Upper lobe of left lung (tissue), 6 donors: ENCODE measurements at places on chromosomes 7 and 10. TPM values are rescaled to one million over a fixed set of nuclear protein-coding genes. Genes with fewer than 3 reads are reported as not detected.

- DNase-seq = no peak
Measured at GRCh38 chr7:103902917-103903316, 86.5 kb downstream of the RELN start.

The SERPINE1 gene
- total RNA-seq = 28.7 TPM

The DLX6 gene
- total RNA-seq = not detected

GRCh38 chr7:90720984-90721760 is 125.1 kb downstream of the CDK14 start:
- no peak for DNase-seq

The BICC1 gene
- 10.5 TPM for total RNA-seq

The CYP26A1 gene
- total RNA-seq = not detected

- DNase-seq = no peak
Measured at GRCh38 chr7:121515630-121516401, 119.7 kb upstream of the FAM3C start.

The ADCY1 gene
- 1.6 TPM for total RNA-seq

DNA sequence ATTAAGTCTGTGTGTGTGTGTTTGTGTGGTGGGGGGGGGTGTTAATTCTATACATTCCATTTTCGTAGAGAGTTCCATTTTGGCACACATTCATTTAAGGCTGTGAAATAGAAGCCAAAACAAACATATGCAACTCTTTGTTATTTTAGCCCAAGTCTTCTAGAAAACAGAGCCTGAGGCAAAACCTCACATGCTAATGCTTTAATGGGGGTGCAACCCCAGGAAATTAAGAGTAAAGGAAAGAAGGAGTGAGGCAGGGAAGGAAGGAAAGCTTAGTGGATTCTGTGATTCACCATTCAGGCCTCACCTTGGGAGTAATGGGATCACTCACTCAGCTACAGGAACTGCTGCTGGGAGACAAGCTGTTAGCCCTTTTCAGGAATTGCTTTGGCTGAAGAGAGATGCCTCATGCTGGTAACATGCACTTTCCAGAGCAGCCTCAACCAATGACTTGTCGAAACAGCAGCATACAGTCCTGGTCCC is 73.0 kb upstream of the CTTNBP2 start:
- no peak for DNase-seq

DNA sequence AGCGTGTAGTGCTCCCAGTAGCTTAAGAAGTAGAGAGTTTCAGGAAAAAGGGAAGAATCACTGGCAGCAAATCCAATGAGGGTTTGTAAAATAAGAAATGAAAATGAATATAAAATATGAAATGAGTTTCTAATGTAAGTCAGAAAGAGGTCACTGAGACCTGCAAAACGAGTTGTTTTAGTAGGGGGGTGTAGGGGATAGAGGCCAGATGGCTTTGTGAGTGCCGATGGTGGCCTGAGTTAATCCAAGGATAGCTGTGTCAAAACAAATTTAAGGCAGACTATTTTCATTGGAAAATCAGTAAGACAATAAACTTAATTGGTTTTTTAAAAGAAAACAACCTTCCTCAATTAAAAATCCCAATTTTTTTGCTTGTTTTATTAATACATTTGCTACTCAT is 745 bp upstream of the ASB15 start:
- no peak for DNase-seq

The SYT15 gene
- total RNA-seq = 23.9 TPM

The GPRIN2 gene
- total RNA-seq = 58.4 TPM

- DNase-seq = no peak
Measured at GRCh38 chr7:116517626-116518025, 7.2 kb upstream of the CAV1 start.

GRCh38 chr10:75043256-75044131 is 68.0 kb upstream of the SAMD8 start:
- DNase-seq = no peak

DNA sequence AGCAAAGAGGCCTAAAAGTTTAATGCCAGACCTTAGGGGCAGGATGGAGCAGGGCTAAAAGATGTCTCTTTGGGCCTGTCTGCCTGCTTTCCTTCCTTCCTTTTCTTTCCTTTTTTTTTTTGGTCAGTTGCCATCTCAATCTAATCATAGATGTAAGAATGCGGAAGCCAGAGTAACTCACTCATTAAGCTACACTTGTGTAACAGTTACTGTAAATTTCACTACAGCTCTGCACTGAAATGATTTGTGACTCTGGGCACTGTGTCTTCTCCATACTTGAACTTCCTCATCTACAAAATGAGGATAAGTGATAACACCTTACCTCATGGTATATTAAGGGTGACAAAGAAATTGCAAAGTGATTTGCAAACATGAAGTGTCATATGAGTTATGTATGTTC is 75.5 kb upstream of the AGK start:
- no peak for DNase-seq

- DNase-seq = peak; percentile 66
Measured at GRCh38 chr10:26725837-26726727, 28.6 kb downstream of the PDSS1 start.

DNA sequence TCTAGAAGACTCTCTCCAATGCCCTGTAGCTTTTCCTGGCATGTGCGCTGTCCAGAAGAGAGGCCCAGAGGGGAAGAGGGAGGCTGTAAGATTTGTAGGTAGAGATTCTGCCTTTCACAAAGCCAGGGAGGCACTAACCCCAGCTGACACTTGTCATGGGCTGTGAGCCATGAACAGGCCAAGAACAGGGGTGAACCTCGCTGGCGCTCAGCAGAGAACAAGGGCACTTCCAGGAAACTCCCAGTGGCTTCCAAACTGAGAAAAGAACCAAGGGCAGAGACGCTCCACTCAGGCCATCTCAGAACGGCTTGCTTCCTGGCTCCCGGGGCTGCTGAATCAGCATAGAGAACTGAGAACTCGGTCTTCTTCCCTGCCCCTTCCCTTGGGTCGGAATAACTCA is 257.8 kb upstream of the ZNF32 start:
- DNase-seq = no peak

The MMP21 gene
- 0.13 TPM for total RNA-seq

DNA sequence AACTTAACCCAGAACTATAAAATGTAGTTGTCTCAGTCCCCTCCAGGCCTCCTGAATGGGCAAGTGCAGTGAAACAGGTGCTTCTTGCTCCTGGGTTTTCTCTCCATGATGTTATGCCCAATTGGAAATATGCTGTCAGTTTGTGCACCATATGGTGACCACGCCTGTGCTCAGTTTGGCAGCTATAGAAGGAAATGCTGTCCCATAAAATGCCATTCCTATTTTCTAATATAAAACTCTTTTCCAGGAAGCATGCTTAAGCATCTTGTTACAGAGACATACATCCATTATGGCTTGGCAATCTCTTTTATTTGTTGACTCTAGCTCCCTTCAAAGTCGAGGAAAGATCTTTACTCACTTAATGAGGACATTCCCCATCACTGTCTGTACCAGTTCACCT is 45.2 kb downstream of the FGFBP3 start:
- no peak for DNase-seq

DNA sequence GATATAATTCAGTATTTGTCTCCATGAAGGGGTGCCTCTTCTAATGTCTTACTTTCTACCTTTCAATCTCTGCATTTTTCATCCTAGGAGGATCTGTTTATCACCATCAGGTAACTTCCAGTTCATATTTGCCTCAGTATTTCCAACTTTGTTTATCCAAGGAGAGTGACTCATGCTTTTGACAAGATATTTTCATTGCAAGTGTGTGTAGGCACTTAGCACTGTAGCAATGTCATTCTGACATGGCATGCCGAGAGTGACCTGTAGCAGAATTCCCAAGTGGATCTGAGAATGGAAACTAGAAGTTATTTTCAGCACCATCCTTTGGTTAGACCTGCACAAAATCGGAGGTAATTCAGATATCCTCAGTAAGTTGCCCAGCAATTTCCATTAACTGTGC is 129.9 kb downstream of the INHBA start:
- no peak for DNase-seq

The TCAF2 gene
- total RNA-seq = 5.4 TPM

DNA sequence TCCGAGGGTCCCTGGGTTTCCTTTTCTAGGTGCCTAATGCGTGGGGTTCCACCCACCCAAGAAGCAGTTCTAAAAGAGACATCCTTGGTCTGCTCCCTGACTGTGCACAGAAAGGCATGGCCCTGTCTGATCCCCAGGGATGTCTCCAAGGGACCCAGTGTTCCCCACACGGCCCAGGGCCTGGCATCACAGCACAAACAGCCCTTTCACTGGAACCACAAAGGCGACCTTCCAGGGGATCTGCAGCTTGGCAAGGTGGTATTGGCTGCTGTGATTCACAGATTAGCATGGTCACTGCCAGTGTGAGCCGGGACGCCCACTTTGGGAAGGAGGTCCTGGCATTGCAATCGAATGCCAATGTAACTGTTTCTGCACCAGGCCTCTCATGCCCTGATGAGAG is 6.4 kb downstream of the KCNMA1 start:
- DNase-seq = no peak

DNA sequence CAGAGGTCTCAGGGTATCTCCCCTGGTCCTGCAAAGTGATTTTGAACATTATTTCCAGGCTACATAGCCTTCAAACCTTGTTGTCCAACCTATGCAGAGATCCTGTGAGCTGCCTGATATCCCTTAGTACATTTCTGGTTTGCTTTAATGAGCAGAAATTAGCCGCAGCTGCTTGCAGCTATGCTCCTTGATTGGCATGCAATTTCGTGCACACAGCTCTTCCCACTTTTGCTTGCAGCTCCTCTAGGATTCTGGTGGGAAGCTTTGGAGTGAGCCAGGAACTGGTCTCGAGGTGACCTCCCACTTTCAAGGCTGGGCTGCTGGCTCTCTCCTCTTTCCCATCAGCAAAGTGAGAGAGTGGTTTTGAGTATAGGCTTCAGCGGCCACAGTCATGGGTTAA is 45.8 kb downstream of the OAT start:
- DNase-seq = no peak

The ST8SIA6 gene
- total RNA-seq = 5.5 TPM
